ENCODE measurements at places on chromosomes 16 and 17.

DNA sequence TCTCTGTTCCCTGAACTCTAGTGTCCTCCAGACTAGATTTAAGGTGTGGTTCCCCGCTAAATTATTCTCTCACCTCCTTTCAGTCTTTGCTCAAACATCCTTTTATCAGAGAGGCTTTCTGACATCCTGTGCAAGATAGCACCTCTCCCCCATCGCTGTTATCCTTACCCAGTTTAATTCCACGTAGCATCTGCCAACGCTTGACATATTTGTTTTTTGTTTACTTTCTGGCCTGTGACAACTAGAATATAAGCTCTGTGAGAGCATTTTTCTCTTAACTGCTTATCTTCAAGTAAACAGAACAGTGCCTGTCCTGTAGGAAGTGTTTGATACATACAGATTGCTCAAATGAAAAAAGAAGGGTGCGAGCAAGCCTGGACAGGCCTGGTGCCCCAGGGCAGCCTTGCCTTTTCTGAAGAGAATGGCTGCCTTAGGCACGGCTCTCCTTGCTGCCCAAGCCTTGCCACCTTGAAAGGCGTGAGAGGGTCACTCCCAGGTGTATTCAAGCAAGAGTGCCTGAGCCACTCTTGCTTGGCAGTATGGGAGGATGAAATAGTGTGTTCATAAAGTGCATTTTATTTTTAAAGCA is 9.7 kb downstream of the DYNLL2 start:
- DNase-seq, result no peak

- DNase-seq, result no peak
These were observed 610.7 kb downstream of the TMEM114 start for GRCh38 chr16:7979448-7980132.

- no peak for DNase-seq
These were observed 915 bp downstream of the AHSP start for GRCh38 chr16:31528523-31529107.

GRCh38 chr17:17119106-17119505 is 76.8 kb downstream of the MPRIP start:
- no peak for DNase-seq

- DNase-seq, result no peak
These were observed 14.2 kb downstream of the SLC47A2 start for GRCh38 chr17:19702217-19702641.

DNA sequence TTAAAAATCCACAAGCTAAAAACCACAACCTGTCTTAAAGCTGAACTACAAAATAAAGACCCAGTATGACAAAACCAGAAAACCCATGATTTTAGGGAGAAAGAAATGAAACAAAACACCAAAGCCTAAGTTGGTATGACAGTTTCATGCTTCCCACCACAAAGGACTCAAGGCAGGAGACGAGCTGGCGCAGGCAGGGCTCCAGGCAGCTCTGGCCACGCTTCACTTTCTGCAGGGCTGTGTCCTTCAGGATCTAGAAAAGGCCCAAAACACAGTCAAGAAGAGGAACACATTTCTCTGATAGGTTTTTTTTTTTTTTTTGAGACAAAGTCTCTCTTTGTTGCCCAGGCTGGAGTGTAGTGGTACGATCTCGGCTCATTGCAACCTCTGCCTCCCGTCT is 75.3 kb downstream of the WDR59 start:
- DNase-seq, result no peak

- DNase-seq, result peak; percentile 62
These were observed 265.1 kb downstream of the PRKCA start for GRCh38 chr17:66567234-66568170.

DNA sequence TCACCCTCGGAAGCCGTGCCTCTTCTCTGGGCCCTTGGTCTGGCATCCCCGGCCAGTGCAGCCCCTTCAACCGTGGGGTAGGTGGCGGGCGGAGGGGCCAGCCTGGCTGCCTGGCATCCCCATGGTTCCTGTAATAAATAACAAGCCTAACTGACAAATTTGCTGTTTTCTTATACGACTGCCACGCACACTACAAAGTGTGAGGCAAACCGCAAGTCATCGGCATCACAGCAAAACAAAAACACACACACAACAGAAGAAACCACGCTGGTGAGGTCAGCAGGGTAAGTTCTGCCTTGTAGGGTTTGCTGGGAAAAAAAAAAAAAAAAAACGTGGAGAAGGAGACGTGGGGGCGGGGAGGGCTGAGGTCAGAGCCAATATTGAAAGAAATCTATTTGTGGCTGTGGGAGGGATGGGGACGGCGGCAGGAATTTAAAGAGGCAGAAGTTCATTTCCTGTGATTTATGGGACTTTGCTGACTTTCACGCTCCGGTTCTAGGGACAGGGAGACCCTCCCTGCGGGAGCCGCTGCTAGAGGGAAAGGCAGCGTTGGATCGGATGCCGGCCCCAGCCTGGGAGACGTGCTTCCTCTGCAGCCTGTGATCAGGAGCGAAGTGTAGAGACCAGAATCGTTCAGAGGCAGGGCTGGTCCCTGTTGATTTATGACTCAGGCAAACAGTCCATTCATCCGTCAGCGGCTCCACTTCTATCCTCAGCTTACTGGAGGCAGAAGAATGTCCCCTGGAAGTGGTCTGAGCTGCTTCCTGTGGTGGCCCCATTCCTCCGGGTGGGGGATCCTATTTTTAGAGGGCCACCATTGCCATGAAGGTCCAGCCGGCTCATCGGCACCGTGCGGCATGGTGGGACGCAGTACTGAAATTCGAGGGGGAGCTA is 162.8 kb downstream of the FOXL1 start:
- DNase-seq, result no peak

DNA sequence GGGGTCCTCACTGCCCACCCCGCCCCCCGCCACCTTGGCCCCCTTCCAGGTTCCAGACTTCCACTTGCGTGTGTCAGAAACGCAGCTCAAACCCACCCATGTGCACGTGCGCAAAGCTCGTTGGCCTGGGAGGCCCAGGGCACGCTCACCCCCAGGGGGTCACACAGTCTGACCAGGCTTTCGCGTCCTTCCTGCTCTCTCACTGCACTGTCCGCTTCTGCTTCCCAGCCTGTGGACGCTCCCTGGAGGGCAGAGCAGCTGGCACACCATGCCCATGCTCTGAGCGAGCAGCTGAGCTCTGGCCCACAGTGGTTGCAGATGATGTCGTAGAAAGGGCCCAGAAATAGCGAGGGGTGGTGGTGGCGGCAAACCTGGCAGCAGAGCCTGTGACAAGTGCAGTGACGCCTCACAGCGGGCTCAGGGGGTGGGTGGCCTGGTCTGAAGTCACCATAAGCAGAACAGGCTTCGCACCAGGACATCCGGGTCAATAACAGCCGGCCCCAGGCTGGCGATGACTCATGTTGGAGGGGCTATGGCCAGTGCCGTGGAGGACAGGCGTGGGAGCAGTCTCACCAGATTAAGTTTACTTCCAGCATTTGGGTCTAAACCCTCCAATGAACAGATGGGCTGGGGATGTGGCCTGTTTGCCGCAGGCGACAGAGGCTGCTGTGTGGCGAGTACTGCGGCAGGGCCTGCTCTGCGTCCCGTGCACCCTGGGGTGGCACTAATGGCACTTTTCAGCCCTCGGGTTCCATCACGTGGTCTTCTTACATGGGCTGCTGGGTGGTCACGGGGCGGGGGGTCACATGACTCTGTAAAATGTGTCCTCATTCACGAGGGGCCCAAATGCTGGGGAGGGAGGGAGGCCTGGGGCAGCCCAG is 49.0 kb downstream of the NT5M start:
- DNase-seq, result no peak

- no peak for DNase-seq
These were observed 8.7 kb downstream of the ABI3 start for GRCh38 chr17:49218941-49219913.

DNA sequence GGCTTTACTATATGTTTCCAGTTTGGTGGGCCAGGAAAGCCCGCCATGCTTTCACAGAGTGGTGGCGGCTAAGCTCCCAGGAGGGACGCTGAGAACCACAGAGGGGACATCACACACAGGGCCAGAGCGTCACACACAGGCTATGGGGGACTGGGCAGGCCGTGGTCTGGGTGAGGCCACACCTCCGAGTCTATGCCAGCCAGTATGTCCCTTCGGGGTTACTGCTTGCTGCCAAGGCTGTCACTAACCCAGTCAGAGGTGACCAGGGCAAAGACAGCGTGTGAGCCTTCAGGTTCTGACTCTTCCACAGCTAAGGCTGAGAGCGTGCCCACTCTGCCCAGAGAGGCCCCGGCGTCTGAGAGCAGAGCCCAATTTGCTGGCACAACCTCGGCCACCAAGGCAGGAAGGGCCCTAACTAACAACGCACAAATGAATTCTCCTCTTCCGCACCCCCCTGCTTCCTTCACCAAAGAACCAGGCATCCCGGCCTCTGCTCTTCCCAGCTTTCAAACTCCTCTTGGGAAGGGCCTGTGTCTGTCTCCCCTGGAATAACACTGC is 2.9 kb downstream of the PLD6 start:
- DNase-seq, result no peak

GRCh38 chr17:54771409-54771915 is 129.2 kb upstream of the TOM1L1 start:
- no peak for DNase-seq

- no peak for DNase-seq
These were observed 30.7 kb upstream of the FOXJ1 start for GRCh38 chr17:76171706-76172105.

- no peak for DNase-seq
These were observed 3.6 kb upstream of the ITGAX start for GRCh38 chr16:31351246-31351941.

- no peak for DNase-seq
These were observed 26.0 kb downstream of the PITPNC1 start for GRCh38 chr17:67403065-67403464.

DNA sequence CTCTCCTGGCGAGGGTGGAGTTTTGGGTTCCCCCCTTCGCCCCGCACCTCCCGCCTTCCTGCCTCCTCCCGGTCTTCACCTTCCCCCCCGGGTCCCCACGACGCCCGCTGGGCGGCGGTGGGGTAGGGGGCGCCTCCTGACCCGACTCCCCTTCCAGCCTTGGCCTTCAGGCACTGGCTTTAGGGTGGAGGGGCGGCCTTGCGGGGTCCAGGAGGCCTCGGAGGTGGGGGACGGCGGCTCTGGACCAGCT is 2.4 kb downstream of the SLC16A3 start:
- no peak for DNase-seq

- DNase-seq, result no peak
These were observed 23.6 kb upstream of the ABR start for GRCh38 chr17:1203111-1203966.

- no peak for DNase-seq
These were observed 3.5 kb upstream of the LYRM9 start for GRCh38 chr17:27896701-27897100.

DNA sequence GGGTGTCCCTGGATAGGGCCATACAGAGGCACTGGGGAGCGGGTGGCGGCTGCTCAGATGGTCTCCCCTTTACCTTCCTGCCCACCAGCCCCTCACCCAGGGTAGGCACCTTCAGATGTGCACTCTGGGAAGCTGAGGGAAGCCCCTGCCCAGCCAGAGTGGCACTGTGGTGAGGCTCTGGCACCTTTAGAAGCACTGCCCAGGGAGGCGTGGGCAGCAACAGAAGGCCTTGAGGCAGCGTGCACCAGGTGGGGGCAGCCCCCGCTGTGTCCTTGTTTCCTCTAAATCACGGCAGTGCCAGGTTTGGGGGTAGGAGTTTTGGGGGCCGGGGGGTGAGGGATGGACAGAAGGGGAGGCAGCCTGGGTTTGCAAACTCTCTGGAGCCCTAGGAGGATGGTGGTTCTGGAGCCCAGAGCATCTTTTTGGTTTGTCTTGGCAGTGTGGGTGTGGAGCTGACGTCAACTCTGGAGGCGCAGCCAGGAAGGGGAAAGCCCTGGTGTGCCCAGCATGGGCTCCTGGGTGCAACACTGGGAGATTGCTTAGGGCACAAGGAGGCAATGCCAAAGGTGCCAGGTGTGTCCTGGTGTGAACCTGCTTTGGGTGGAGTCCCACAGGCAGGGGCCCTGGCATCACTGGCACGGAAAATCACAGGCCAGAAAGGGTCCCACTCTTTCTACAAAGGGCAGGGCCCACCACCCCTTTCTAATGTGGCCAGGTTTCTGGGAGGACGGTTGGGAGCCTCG is 23.1 kb upstream of the CDC42EP4 start:
- no peak for DNase-seq

DNA sequence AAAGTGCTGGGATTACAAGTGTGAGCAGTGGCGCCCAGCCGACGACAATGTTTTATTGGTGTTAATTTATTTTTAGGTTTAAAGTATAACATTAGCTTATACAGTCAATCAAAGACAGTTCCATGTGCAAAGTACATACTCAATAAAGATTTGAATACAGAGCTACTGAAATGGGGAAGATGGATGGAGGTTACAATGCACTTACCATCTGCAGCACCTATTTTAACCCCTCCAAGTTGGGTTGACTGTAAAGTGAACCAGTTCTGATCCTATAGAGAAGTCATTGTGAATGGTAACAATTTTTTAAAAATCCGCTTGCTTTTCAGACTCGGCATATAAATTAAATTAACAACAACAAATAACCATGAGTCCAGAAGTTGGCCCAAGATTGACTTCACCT is 679 bp upstream of the PSKH1 start:
- DNase-seq, result no peak

- DNase-seq, result no peak
These were observed 45.6 kb downstream of the TMC6 start for GRCh38 chr17:78082988-78083387.

DNA sequence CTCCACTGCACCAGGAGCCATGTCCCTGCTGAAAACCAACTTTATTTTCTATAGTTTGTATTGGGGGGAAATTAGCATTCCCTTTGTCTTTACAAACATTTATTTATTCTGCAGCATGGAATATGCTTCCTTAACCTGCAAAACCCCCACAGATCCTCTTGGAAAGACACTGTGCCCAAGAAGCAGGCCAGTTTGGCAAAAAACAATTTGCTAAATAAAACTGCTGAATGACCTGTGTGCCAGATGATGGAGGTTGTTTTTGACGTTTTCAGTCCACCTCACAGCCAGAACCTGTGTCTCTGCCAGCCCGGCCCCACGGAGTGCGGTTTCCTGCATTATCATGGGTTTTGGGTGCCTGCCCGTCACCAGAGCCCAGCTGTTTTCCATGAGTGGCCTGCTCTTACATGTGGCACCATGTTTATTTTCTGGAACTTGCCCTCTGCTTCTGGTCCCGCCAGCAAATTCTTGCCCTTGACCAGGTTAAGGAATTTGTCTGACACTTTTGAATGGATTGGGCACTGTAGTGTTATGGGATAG is 26.4 kb downstream of the ORC6 start:
- DNase-seq, result no peak

GRCh38 chr17:44919411-44919810 is 4.1 kb upstream of the GFAP start:
- no peak for DNase-seq
